ENCODE measurements at places on chromosomes 16 and 17.

- DNase-seq, result no peak
These were observed 180.2 kb downstream of the CCT6B start for GRCh38 chr17:34781071-34781470.

- DNase-seq, result no peak
These were observed 132.2 kb downstream of the RAP1GAP2 start for GRCh38 chr17:2928294-2928890.

DNA sequence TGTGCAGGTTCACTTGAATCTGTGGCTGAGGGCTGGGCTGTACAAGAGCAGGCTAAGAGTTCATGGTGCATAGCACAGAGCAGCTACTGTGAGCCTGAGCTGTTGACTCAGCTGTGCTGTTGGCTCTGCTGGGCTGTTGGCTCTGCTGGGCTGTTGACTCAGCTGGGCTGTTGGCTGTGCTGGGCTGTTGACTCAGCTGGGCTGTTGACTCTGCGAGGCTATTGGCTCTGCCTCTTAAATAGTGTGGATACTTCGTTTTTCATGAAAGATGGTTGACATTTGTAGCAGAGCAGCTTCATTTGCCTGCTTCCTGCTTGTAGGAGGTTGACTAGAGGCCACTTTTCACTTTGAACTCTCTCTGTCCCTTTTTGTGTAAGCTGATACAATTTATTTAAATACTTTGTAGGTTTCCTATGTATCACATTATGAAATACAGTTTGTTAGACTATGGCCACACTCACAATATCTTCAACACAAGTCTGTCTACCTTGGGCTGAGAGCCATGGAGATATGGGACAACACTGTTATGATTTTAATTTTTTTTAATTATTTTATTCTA, 40.3 kb upstream of the CCNF start:
- no peak for DNase-seq

DNA sequence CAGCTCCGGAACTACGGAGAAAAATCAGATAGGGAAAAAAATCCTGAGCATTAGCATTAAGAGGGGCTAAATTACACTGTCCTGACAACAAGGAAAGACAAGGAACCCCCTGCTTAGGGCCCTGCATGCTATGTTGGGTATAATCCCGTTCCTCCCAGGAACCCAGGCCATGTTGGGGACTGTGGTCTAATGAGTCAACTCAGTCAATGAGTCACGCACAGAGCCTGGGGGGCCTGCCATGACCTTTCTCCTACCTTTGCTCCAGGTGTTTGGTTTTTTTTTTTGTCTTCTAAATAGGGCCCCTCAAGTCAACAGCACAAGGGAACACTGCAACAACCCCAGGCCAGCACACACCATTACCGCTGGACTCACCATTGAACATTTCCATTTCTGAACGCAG, 8.9 kb upstream of the ZNF200 start:
- no peak for DNase-seq

DNA sequence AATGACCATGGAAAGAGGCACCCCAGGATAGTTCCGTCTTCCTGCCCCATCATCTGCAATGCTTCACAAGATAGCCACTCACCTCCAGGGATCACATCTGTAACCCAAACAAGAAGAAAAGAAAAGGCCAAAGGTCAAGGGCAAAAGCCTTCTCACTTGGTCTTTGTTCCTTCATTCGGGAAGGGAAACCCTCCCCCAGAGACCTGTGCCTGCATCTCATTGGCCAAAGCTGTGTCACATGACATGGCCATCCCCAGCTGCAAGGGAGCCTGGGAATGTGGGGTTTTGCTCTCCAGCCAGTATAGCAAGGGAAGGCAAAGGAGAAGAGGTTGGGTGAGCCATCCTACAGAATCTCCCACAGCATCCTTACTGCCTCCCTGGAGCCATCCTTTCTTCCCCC, 47.9 kb downstream of the NOL11 start:
- DNase-seq, result no peak

DNA sequence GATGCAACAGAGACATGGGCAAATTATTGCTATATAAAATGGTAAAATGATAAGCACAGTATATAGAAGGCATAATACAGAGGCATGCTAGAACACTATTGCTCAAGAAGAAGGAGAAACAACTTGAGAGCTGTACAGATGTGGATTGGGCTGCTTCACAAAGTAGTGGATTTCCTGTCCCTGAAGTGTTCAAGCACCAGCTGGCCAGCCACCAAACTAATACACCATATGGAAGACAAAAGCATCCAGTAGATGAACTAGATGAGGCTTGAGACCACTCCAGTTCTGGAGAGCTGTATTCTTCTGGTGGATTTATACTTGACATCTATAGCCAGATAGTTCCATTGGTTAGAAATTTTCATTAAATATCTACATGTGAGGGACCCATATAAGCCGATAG, 134.1 kb upstream of the GNAO1 start:
- no peak for DNase-seq

DNA sequence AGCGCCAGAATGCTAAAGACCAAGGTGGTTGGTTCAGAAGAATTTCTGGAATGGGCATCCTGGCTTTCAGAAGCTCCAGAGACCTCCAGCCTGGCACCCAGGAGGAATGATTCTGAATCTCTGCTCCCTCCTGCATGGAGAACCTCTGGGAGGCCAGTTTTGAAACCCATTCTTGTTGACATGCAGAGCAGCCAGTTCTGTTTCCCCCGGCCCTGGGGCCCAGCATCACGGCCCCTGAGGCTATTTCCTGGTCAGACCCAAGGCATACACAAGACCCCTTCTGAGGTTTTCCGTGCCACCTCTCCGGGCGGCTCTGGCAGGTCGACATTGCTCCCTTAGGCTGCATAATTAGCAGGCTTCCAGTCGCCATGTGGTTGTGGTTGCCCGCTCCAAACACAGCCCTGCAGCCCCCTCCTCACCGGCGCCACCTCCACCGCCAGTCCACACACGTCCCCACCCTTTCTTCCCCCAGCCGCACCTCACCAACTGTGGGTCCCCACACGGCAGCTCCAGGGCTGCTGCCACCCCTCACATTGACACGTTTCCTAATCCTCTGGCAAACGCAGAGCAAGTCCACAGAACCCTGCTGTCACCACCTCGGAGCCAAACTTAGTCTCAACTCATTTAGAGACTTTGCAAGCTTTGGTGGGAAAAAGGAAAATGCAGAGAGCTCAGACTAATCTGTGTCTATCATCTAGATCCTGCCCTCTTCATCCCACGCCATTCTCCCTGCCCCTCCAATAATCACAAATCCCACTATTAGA, 367.1 kb downstream of the SOX9 start:
- no peak for DNase-seq

GRCh38 chr17:38617967-38618760, 12.4 kb upstream of the SRCIN1 start:
- DNase-seq, result no peak

DNA sequence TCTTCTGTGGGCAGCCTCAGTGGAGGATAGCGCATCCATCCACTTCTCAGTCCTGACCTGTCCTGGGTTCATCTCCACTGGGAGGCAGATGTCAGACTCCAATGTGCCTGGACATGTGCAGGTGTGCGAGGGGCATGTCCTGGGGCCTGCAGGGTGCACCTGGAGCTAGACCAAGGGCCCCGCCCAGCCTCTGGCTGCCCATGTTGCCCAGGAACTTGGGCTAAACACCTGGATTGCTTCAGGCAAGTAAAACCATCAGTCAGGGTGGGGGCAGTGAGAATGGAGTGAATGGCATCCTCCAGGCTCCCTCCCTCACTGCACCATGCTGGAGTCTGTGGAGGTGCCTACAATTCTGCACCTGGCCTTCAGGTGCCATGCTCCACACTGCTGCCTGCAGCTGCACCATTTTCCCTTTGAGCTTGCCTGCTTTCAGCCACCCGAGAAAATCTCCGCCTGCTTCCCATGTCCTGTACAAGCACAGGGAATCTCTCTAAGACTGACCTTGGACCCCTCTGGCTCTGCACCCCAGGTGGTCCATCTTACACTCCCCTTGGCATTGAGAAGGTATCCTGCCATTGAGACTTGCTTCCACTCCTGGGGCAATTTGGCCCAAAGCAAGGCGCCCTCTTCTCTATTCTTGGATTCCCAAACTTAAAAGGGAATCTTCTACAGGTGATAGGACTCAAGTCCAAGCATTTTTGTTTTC, 2.1 kb upstream of the MFSD6L start:
- no peak for DNase-seq

DNA sequence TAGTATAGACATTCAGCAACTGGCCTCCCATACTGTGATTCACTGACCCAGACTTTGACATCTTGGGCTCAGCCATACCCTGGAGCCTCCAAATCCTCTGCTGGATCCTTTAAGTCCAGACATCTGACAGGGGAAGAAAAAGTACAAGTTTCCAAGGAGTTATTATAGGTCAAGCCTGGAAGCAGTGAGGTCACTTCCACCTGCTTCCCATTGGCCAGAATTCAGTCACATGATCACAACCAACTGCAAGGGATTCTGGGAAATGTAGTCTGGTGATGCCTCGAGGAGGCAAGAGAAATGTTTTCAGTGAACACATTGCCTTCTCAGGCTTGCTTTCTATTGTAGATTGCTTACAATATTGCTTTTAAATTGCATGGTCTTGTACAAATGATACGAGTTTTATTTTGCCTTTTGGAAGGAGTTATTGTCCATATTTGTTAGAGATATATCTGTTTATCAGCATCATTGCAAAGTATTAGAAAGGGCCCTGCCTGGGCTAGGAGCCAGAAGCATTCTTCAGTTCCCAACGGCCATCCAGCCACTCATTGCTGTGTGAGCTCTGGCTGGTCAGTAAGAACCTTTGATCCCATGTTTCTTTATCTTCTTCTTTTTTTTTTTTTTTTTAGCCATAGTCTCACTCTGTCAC, 696.9 kb downstream of the WWOX start:
- DNase-seq, result no peak

DNA sequence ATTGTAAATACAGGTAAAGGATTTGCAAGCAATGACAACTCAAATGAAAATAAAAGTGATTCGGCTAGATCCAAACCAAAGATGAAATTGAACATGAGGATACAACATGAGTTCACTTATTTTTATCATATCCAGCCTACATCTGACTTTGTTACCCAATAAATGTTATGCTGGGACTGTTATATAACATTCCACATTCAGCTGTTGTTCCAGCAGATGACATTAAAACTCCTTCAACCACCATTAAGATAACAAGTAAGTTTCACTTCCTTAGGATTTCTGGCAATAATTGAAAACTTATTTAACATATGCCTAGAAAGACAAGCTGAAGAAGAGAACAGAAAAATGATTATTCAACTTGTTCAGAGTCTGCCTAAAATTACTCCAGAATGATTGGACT, 729.4 kb downstream of the CDH11 start:
- DNase-seq, result no peak

DNA sequence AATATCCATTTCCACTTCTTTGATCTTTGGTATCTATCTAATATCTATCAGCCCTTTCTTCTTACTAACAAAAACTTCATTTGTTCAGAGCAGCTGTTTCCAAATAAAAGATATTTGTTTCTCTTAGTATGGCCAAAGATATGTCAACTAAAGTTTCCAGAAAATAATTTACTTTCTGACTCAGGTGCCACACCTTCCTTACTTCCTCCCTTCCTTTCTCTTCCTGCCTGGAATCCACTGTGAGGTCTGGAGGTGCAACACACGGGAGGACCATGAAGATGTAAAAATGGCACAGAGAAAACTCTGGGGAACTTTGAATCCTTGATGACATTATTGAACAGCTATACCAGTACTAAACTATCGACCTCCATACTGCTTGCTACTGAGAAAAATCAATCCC, 14.0 kb downstream of the MED13 start:
- DNase-seq, result no peak

- DNase-seq, result no peak
These were observed 254.8 kb downstream of the XYLT1 start for GRCh38 chr16:17215936-17216335.

GRCh38 chr17:61487989-61488595, 35.9 kb downstream of the TBX4 start:
- DNase-seq, result no peak

DNA sequence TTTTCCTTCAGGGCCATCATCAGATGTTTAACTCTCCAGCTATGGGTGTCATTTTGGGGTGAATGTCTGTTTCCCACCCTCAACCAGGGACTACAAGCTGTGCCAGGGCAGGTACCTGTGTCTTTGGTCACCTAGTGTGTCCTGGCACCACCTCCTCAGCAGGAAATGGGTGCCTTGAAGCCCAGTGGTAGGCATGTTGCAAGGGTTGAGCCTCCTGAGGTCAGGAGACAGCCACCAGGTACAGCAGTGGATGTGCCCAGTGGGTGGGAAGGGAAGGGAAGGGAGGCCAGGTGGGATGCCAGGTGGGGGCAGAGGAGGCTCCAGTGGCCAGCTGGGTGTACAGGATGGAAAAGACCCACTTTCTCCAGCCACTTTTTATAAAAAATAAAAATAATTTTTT, 25.5 kb upstream of the ADORA2B start:
- no peak for DNase-seq

DNA sequence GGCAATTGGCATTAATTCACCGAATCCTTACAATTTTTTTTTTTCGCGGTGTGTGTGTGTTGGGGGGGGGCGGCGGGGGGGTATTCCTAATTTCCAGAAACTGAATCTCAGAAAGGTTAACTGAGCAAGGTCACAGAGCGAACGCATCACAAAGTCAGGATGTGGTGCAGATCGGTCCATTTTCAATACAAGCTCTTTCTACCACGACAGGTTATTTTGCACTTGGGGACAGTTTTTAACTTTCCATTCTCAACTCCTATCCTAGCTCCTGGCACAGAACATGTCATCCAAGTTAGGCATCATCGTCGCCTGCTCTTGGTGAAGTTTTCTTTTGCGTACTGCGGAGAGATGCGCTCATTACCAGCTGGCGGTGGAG, 15.4 kb upstream of the ERN1 start:
- no peak for DNase-seq

GRCh38 chr16:88405216-88406060, 22.7 kb downstream of the ZNF469 start:
- no peak for DNase-seq

DNA sequence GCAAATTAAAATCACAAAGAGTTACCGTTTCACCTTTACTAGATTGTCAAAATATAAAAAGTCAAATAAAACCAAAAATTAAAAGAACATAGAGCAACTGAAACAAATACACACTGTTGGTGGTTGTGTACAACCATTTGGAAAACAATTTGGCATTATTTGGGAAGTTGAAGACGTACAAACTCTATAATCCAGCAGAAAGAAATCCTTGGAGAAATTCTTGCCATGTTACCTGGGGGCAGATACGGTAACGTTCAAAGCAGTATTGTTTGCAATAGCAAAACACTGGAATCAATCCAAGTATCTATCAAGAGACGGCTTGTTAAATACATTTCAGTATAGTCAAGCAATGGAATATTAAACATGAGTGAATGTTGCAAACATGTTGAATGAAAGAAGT, 56.7 kb downstream of the TBX4 start:
- no peak for DNase-seq

All from stimulated activated CD4-positive, alpha-beta T cell treated with anti-CD3 and anti-CD28 coated beads, TNF-alpha, amount 100 ng/mL, for 48 hours (primary cell).